ENCODE measurements at places on chromosomes 7 and 10.

- no peak for DNase-seq
These were observed 48.8 kb downstream of the ANXA8 start for GRCh38 chr10:47435081-47435480.

DNA sequence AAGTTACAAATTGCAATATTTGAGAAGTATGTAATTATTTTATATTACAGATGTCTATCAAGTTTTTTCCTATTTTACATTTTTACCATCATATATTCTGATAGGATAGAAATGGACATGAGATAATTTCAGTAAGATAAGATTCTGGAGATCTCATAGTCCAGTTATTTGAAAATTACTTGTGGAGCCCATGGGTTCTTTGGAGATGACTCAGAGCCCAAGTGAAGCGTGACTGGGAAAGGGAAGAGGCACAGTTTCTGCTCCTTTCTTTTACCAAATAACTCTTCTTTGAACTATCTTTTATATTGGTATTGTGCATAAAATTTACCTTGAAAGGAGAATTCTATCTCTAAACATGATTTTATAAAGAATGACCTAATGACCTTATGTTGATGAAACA, 2.4 kb downstream of the CD36 start:
- no peak for DNase-seq

- no peak for DNase-seq
These were observed 59.4 kb upstream of the UCN3 start for GRCh38 chr10:5305374-5305773.

- DNase-seq, result no peak
These were observed 190.4 kb downstream of the AHR start for GRCh38 chr7:17488829-17489228.

DNA sequence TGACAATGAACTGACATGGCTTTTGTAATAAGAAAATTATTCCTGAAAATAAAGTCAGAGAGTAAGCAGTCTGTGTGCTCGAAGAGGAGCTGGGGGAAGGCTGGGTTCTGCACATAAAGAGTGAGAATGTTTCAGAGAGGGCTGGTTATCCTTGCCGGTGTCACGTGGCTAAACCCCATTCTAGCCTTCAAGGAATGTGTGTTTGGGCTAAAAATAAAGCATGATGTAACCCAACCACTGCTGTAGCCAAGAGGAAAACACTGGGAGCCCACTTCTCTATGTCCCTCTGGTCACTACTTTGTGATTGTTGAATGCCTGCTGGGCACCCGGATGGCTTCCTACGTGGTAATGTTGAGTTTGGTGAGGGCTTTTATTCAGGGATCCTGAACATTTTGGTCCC, 23.5 kb downstream of the WDFY4 start:
- DNase-seq, result no peak

GRCh38 chr7:157470701-157471131, 133.9 kb downstream of the DNAJB6 start:
- DNase-seq, result no peak

DNA sequence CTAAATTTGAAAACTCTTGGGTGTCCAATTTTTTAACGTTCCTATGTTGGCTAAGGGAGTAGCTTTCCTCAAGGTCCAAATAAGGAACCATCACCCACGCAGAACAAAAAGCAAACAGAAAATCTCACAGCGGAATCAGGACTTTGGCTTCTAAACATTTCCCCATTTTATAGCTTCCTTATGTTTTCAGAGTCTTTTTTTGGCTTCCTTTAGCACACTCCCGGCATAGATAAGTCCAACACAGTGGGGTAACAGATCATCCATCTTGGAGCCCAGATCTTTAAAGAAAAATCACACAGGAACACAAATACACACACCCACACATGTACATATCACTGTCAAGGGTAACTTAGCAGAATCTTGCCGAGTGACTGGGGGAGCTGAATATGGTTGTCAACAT, 4.2 kb upstream of the TCF7L2 start:
- DNase-seq, result no peak

DNA sequence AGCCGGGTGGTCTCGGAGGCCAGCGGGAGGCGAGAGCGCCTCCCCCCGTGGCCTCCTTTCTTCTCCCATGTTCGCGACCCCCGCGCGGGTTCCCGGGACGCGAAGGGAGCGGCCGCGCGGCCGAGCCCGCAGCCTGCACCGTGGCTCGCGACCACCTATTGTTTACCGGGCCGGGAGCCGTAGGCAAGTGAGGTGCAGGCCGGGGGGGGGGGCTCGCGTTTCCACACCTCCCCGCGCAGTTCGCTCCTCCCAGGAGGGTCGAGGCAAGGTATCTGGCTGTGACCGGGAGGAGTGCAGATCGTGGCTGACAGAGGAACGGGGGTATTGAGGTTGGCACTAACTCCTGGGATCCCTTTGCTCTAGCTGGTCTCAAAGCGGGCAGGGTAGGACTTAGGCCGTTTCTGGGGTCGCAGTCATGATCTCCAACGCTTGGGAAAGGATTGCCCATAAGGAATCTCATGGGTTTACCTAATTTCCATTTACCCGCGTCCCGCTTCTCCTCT, 734 bp downstream of the PTPN12 start:
- peak; percentile 47 for DNase-seq

DNA sequence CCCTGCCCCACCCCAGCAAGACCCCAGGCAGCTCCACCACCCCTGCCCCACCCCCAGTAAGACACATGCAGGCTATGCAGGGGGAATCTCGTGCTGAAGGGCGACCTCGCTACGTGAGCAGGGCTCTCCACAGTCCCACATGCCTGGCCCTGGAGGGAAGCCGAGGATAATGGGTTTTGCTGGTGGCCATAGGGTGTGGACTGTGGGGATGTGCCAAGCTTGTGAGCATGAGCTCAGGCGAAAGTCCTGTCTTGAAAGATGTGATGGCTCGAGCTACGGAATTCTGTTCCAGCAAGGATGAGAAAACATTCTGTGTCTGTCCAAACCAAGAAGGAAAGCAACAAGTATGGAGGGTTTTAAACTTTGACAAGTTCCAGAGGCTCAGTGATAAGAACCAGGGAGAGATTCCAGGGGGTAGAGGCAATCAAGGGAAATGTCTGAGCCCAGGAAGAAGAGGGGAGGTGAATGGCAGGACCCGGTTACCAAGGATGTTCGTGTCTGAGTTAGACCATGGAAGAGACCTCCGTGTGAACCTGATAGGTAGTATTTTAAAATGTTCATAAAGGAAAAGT, 63.1 kb downstream of the PYROXD2 start:
- DNase-seq, result no peak

DNA sequence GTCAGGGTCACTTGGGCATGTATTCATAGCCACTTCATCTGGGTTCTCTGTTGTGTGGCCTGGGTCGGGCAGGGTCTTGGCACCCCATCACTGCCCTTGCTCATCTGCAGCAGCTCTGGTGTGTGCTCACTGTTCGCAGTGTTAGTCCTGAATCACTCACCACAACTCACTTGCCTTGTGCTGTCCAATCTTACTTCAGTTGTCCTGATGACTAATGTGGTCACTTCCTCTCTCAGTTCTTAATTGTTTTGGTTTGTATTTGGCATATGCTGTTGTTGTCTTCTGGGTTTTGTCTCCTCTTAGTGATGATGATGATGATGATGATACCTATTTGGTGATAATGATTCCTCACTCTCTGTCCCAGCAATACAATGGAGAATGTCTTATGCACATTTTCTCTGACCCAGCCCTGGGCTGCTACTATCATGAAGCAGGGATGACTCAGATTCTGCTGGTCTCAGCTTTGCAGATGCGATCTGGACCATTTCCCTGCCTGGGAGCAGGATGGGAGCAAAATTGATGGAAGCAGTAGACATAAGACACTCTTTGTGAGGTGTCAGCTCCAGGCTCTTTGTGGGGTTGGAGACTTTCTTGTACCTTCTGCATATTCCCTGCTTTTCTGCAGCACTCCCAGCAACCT, 17.0 kb downstream of the ADRA2A start:
- DNase-seq, result no peak

DNA sequence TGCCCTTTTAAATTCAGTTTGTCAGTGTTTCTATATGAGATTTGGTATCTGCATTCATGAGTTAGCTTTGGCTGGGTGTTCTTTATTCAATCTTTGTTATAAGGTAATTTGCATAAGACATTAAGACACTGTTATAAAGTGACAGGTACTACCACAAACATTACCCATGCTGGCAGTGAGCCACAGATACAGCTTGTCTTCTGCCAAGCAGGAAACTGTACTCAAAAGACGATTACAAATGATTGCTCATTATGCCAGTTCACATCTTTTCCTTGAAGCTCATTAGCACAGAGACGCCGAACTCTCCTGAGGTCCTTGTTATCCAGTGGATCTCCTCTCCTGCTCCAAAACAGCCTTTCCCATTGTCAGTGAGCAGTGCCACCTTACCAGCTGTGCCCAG, 30.4 kb downstream of the AMPH start:
- no peak for DNase-seq

Data from heart right ventricle (tissue), 16 donors.